Mesenteric fat pad (tissue), 1 donor: ENCODE measurements at places on chromosomes 1 and 21. TPM values are rescaled to one million over a fixed set of nuclear protein-coding genes. Genes with fewer than 3 reads are reported as not detected.

Gene KRTAP13-2
- not detected for total RNA-seq

Gene ALPL
- total RNA-seq, result 129 TPM

DNA sequence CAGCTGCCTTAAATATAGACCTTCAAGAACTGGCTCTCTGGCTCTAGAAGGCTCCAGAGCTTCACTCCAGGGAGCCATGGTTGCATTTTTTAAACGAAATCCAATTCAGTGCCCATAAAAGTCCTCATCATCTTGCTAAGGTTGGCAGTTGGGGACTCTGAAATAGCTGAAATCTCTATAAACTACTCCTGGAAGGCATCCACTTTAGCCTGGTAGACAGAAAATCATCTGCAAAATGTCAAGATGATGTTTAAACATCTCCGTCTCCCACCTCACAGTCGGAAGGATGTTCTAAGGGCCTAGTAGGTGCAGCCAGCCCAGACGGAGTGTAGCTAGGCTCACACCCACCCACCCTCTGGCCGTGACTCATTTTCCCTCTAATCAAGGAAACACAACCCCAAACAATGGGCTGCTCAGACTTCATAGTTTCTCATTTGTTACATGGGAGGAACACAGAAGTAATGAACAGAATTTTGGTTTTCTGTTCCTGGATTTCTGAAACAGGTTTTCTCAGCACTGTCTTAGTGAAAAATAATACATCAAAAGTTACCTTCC is 235.4 kb upstream of the KAZN start:
- DNase-seq, result no peak

DNA sequence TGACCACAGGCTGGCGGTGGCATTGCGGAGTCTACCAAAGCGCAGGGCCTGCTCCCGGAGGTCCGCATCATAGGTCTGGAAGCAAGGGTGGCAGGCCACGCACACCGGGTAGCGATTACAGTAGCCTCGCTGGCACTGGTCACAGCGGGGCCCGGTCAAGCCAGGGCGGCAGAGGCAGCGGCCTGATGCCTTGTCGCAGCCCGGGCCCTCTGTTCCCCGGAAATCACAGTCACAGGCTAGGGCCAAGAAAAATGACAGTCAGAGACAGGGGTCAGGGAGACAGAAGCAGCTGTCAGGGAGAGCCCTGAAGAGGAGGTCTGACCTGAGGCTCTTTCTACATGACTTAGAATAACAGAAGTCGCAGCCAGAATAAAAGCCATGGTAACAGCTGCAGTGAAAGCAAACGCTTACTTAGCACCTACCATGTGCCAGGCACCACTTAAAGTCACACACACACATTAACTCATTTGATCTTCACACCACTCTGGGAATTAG is 26.4 kb downstream of the LAMB3 start:
- no peak for DNase-seq

DNA sequence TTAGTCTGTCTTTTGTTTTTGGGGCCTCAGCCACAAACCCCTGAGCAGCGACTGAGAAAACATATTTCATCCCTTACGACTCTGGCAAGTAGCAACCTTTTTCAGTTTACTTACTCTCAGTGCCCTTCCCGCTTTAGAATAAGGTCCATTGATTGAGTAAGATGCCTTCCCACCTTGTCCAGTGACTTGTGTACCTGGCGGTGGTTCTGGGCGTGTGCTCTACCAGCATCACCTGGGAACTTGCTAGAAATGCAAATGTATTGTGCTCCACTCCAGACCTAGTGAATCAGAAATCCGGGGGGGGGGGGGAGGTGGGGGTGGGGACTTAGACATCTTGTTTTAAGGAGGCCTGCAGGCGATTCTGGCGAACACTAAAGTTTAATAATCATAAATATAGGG is 72.1 kb downstream of the S1PR1 start:
- DNase-seq, result no peak

DNA sequence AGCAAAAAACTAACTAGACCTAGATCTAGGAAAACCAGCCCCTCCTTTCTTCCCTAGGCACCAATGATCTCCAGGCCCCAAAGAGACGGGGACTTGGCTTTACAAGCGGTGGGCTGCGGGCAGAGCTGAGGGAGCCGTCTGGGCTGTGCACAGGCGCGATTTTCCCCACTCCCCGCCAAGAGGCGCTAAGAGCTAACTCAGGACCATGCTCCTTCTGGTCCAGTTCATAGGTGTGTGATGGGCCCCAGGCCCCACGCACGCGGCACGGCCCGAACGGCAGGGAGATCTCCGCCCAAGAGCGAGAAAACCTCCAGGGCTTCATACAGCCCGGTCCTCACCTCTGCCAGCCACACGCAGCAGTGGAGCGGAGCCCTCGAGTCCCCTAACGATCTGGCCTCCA is 7.5 kb upstream of the GPR153 start:
- no peak for DNase-seq
